NCI-H1417 (cell line): ENCODE measurements at places on chromosomes 12 and 14.
A peak's percentile ranks its signal among the peaks of the same experiment; 100 is the strongest.

- DNase-seq, result peak; percentile 50
Measured at GRCh38 chr14:22929961-22930364, 787 bp upstream of the PRMT5 start.

GRCh38 chr14:90424075-90424474 lies 27.2 kb downstream of the CALM1 start:
- DNase-seq, result no peak

DNA sequence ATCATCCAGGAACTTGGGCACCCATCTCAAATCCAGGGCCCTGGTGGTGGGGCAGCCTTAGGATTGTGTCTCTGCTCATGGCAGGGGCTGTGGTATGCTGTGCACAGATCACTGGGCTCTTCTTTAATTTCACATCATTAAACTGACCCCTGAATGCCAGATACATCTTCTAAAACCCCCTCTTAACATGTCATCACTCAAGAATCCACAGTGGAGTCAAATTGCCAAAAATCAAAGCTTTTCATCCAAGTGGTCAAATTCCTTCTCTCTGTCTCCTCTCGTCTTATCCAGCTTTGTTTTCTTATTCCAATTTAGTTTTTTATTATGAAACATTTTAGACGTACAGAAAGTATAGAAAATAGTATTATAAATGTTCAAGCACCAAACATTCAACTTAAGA lies 97.5 kb downstream of the ADCK1 start:
- no peak for DNase-seq

GRCh38 chr14:54807428-54807827 lies 95.2 kb downstream of the GCH1 start:
- no peak for DNase-seq

DNA sequence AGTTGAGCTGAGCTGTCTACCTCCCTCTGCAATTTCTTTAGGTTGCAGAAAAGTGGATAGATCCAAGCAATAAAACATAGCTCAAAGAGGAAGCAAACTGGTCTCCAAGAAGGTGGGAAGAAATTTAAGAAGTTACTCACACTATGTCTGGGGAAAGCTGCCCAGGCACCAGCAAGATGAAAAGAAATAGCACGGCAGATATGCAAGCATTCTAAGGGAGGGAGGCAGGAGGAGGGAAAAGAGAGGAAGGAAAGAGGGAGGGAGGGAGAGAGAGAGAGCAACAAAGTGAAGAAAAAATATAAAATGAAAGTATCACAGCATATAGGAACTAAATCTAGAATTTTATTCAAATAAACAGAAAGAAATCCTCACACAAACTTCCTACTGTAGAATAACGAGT lies 240.7 kb downstream of the APAF1 start:
- no peak for DNase-seq

DNA sequence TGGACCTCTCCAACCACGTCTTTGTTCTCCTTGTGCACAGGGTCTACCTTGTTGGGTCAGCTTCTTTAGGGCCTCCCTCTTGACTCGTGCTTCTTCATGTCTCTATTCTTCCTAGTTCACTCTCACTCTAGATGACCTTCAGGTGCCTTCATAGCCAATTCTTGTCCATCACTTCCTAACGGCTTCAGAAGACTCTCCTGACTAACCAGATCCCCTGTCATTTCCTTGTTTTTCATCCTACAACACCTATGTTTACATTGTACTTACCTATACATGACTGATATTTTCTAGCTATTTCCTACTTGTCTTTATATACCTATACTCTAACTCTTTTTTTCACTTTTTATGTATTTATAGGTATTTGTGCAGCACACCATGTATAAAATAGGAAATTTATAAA lies 117.1 kb downstream of the RPS6KA5 start:
- no peak for DNase-seq

DNA sequence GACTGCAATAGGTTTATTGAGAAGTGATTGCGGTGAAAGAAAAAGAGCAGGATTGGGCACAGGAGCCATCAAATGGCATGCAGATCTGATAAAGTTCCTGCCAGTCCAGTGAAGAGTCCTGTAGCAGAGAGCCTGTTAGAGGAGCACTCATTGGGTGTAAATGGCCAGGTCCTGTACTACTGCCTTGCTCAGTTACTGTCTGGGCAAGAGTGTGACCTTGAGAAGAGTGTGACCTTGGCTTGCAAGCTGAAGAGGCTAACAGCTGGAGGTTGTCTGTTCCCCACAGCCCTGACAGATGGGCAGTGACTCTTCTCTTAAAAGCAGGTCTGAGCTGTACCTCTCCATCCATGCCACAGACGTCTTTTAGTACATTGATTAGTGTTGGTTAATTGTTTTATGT lies 148.6 kb upstream of the SLC38A2 start:
- DNase-seq, result no peak

DNA sequence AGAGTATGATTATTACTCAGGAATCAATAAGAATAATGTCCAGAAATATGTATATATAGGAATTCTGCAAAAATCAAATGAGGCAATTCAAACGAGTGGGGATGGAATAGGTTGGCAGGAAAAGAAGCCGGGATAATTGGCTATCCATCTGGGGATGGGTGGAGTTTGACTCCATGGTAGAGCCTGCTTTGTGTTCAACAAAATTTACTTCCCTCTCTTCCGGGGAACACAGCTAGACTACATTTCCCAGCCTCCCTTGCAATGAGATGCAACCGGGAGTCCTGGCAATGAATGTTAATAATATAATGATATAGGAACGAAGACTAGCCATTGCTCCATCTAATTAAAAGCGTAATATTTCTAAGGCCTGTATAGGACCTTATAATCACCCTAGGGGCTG lies 146.6 kb downstream of the EFCAB11 start:
- DNase-seq, result no peak

- no peak for DNase-seq
Measured at GRCh38 chr12:12392413-12392812, 35.5 kb downstream of the BORCS5 start.

DNA sequence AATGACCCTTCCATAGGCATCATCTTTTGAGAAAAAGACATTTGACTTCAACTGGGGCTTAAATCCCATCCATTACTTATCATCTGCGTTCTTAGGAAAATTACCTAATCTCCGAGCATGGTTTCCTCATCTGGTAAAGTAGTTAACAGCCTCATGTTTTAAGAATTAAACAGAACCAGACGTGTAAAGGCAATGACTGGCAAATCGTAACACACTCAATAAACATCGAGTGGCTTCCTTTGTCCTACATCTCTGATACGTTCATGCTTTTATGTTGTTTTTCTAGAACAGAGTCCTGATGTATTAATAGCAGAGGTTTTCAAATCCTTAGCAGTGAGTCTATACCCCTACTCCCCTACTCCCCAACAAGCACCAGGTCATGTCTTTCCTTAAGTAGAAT lies 189.7 kb upstream of the RGS6 start:
- DNase-seq, result no peak

DNA sequence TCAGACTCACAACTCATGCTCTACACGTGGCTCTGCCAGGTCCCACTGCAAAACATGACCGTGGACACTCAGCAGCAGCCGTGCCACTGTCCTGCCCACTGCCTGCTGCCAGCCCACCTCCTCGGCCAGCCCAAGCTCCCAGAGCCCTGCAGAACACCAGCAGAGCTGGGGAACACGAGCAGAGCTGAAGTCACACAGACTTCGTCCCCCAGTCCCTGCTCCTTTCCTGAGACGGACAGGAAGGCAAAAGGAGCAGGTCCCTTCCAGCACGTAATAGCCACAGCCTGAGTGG lies 152.1 kb downstream of the DPF3 start:
- DNase-seq, result no peak

- no peak for DNase-seq
Measured at GRCh38 chr14:64758691-64759554, 54.7 kb downstream of the PLEKHG3 start.

- DNase-seq, result no peak
Measured at GRCh38 chr14:65373671-65374039, 38.9 kb upstream of the FUT8 start.

- no peak for DNase-seq
Measured at GRCh38 chr12:105261010-105261409, 25.0 kb upstream of the APPL2 start.

GRCh38 chr12:19431407-19432308 lies 7.6 kb upstream of the AEBP2 start:
- peak; percentile 65 for DNase-seq

DNA sequence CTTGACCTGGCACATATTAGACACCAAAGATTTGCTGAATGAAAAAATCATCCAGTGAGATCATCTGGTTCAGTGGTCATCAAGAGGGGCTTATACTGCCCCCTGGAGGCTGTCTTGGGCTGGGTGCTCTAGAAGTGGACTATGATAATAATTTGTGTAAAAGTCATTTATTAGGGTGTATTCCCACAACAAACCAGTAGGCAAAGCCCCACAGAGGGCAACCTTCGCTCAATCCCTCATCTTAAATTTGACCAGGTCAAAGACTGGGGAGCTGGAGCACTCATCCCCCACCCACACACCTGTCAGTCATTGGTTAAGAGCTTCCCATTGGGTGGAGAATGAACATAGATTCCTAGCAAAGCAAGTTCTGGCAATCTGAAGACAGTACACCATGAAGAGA lies 20.0 kb upstream of the FICD start:
- no peak for DNase-seq

- no peak for DNase-seq
Measured at GRCh38 chr12:8941691-8942478, 7.6 kb downstream of the M6PR start.

DNA sequence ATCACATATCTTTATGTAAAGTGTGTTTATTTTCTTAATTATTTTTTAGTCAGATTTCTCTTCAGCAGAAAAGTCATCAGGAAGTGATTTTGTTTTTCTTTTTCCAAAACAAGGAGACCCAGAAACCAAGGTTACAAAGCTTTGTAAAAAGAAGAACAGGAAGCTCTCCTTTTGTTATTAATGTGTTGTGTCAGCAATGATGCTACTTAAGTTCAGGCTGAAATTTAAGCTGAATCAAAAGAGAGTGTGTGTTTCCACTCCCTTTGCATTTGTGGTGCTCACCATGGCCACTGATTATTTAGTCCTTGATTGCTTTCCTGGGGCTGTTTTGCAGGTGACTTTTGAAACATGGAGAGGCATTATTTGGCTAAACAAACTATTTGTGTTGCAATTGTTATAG lies 155.3 kb upstream of the ATP2B1 start:
- no peak for DNase-seq

GRCh38 chr12:123061441-123062205 lies 81.1 kb downstream of the ARL6IP4 start:
- no peak for DNase-seq

- peak; percentile 21 for DNase-seq
Measured at GRCh38 chr12:124109760-124110159, 136.7 kb downstream of the ZNF664 start.

- no peak for DNase-seq
Measured at GRCh38 chr12:12992418-12993130, 7.5 kb downstream of the HEBP1 start.
